ENCODE measurements at places on chromosomes 2 and 18. TPM values are rescaled to one million over a fixed set of nuclear protein-coding genes. Genes with fewer than 3 reads are reported as not detected.
A peak's percentile ranks its signal among the peaks of the same experiment; 100 is the strongest.

DNA sequence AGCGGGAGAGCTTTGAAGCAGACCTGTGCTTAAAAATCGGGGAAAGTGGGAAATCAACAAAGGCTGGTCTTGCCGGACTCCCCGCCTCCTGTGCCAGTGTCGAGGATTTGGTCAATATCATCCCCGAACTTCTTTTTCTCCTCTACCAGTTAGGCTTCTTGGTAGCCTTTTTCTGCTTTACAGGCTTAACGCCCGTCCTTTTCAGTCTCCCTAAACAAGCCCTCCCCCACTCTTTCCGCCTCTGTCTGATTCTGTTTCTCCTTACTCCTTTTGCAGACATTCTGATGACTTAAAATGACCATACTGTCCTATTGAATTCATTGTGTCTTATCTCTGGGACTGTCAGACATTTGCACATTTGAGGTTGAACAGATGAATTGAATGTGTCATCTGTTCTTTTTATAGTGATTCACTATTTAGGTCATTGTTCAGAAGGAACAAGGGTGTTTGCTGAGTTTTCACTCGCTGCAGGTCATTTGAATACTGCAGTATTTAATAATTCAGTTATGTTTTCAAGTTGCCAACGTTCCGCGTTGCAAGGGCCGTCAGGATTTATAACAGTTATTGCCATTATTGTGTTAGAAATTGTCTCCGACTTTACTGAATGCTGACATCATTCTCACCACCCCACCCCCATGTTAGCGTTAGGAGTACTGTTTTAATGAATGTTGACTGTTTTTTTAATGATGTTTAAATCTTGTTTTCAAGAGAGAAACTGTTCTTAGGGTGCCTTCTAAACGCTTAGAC lies 1.1 kb downstream of the ITGAV start:
- no peak for DNase-seq

DNA sequence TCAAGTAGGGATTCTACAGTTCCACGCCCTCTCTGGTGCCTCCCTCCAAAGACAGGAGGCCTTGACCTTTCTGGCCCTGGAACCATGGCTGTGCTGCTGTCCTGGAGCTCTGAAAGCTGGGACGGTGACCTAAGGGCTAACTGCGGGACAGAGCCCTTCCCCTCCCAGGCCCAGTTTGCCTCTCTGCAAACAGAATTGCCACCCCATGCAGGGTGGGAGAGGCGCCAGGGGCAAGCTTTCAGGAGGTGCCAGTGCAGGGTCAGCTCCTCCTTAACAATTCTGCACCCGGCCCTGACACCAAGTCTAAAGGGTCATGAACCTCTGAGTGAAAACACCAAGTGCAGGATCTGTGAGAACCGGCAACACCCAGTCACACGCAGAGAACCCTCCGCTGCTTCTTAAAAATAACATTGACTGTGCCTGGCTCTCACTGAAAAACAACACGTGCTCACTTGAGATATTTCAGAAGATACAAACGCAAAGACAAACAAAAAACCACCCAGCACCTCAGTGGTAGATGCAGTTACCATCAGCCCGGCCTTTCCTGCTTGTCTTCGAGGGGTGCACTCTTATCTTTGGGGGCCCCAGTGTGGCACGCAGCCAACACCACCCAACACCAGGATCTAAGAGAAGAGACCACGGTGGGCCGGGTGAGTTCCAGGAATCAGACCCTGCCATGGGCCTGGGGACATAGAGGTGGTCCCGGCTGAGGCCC lies 1.1 kb upstream of the SNED1 start:
- no peak for DNase-seq

- no peak for DNase-seq
Observed at GRCh38 chr2:189217541-189217940, 38.0 kb upstream of the COL5A2 start.

GRCh38 chr2:119256582-119256921 lies 32.9 kb downstream of the STEAP3 start:
- no peak for DNase-seq

GRCh38 chr2:168116448-168116847 lies 130.9 kb downstream of the STK39 start:
- no peak for DNase-seq

DNA sequence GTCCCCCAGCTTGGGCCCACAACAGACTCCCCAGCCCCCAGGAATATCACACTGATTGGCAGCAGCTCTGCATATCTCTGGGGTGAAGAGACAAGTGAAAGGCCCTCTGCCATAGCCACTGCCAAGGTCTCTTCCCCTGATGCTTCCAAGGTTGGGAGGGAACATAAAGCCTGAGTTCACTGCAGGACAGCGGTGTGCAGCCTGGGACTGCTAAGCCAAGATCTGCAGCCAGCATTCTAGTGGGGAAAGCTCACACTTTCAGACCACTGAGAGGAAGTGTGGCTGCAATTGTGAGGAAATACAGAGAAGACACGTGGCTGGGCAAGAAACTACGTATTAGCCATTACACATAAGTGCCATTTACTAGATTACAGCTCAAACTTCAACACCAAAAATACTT lies 100.7 kb downstream of the MAIP1 start:
- no peak for DNase-seq

- no peak for DNase-seq
Observed at GRCh38 chr2:223887127-223887526, 49.7 kb upstream of the AP1S3 start.

DNA sequence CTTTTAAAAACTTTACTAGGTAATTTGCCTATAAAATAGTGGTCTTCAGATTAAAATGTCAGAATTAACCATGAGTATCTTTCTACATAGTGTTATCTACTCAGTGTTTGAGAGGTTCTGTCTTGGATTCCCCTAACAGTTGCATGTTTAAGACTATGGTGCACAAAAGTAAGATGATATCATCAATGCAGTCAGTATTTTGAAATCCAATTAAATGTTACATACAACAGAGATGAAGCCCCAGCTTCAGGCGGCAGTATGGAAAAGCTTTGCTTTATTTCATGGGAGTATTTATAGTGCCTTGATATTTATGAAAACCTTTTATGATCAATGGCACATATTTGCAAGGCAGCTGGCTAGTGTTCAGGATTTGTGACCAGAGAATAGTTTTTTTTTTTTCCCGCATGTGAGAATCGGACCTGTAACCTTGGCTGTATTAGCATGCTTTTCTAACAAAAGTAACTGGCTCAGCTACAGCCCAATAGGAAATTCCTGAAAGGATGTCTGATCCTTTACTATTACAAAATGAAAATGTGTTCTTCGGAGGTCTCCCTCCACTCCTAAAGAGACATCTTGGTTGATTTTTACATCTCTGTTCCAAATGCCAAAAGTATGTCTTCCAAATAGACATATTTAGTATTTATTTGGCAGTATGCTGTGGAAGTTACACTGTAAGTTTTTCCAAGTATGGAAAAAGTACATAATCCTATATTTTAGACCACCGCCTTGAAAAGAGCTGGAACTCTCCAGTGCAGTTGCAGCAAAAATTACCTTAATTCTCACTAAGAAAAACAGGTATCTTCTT lies 319.3 kb upstream of the UBE2E3 start:
- no peak for DNase-seq

GRCh38 chr2:174683392-174683759 lies 80.9 kb downstream of the CHRNA1 start:
- DNase-seq = no peak

DNA sequence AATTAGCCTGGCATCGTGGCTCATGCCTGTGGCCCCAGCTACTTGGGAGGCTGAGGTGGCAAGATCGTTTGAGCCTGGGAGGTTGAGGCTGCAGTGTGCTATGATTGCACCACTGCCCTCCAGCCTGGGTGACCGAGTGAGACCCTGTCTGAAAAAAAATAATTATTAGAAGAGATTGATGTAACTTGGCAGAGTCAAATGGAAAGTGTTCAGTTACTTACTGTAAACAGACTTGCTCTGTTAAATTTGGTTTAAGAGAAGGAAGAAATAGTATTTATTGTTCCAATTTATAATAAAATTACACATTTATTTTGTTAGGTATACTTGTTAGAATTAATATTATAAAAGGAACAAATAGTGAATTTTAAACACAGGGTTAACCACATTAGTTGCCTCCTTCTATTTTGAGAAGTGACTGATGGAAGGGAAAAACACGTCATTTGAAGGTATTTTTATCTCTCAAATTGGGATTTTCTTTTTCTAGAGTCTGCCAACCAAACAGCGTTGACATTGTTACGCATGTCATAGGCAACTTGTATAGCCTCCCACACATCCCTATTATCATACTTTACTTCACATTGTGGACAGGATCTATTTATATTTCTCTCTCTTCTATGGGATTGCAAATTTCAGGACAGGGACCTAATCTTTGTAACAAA lies 118.8 kb upstream of the B3GNT2 start:
- DNase-seq = no peak

DNA sequence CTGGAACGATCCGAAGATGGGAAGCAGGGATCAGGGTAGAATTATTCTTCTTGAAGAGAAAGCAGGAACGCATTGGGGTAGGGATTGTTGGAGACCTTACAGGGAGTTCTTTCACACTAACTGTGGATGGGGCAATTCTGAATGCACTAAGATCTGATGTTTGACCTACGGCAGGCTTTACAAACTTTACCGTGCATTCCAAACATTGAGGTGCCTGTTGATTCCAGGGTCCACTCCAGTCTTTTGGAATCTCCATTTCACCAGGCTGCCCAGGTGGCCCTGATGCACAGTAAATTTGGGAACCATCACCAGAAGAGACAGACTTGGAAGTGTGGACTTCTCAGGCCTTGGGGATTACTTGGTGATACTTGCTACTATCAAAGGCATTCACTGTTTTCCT lies 76.9 kb downstream of the RFTN2 start:
- no peak for DNase-seq

GRCh38 chr2:217307023-217307422 lies 447.2 kb upstream of the TNP1 start:
- no peak for DNase-seq

DNA sequence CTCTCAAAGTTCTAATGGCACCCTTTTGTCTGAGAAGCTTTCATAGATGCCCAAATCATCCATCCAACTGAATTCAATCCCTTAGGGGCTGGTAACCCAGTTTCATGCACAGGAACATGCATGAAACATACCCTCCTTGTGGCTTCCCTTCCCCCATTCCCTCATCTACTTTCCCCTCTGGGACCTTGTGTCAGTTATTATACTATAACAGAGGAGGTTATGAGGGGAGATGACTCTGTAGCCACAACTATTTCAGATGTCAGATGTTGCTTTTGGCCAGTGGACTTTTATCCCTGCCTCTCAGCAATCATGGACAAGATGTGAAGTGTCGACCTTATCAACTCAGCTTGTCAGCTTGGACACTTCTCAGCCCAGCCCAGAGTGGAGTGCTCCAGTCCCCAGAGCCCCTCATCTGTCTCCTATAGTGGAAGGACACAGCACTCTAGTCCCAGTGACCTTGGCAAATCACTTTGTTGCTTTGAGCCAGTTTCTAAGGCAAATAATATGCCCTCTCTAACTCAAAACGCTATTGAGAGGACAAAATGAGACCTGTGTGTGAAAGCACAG lies 8.4 kb downstream of the DHRS9 start:
- no peak for DNase-seq

- no peak for DNase-seq
Observed at GRCh38 chr18:45870419-45870818, 44.9 kb downstream of the SIGLEC15 start.

GRCh38 chr2:28583899-28584553 lies 88.2 kb downstream of the PLB1 start:
- peak; percentile 39 for DNase-seq

DNA sequence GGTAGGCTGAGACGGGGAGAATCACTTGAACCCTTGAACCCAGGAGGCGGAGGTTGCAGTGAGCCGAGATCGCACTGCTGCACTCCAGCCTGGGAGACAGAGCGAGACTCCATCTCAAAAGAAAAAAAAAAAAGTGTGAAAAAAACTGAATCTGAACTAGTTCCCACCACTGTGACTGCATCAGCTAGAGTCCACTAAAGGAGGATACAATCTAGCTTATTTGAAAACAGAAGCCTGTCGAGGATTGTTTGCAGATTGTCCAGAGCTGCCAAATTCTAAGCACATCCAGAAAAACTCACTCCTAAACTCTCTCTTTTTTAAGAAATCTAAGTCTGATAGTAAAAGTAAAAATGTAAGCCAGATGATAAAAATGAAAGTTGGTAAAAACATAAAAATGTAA lies 10.6 kb downstream of the GFPT1 start:
- no peak for DNase-seq

DNA sequence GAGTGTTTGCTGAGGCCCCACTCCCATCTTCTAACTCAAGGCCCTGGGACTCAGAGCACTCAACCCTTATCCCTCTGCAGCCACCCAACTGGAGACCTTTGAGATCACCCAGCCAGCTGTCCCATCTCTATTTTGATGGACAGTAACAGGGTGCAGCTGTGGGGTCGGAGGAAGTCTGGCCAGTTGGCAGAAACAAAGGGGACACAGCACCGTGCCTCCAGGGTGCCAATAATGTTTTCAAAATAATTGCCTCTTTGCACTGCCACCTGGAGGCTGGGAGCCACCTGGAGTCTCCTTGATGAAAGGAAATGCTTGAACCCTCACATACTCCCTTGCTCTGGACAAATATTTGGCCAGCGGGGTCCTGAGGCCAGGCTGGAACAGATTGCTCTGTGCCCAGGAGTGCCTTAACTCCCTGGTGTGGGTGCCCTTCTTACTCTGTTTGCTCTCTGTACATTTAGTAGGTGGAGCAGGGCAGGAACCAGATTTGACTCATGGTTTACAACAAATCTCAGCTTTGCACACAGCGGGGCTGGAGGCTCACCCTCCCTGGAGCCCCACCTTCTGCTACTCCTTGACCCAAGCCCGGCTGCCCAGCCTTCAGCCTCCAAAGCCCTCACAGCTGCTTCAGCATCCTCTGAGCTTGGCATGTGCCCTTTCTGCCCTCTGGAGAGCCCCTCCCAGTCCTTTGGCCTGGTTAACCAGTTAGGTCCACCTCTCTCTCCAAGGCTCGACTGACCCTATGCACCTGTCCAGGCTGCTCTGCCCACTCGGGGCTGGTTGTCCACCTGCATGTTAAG lies 17.2 kb downstream of the MAL start:
- no peak for DNase-seq

DNA sequence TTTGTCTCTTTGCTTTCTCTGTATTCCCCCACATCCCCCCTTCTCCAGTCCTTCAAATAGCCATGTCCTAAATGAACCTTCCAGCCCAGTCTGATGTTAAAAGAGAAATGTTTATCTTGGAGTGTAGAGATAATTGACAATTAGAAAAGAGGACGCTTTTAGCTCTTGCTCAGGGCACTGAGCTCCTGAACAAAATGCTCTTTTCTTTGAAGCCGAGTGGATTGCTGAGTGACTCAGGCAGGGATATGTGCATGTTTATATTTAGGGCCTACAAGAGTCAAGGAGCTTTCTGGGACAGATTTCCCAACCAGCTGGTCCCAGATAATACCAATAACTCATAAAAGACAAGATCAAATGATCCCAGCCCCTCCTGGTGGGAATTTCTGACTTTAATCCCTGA lies 88.0 kb upstream of the SETBP1 start:
- DNase-seq = no peak

GRCh38 chr18:56721491-56721890 lies 70.3 kb downstream of the WDR7 start:
- no peak for DNase-seq

- no peak for DNase-seq
Observed at GRCh38 chr2:161135951-161136593, 24.2 kb upstream of the TANK start.

GRCh38 chr2:230537531-230537976 lies 121.6 kb downstream of the SP100 start:
- no peak for DNase-seq

CCDC148 gene
- 0.15 TPM for total RNA-seq

SS18 gene
- 72.6 TPM for total RNA-seq

RNF144A gene
- 101 TPM for total RNA-seq

ADGRF3 gene
- 7.4 TPM for total RNA-seq

RIT2 gene
- total RNA-seq = not detected

SH3BP4 gene
- total RNA-seq = not detected

CCDC102B gene
- total RNA-seq = 2.0 TPM

C2orf66 gene
- 0.44 TPM for total RNA-seq
